Uterine smooth muscle cell (primary cell): ENCODE measurements at places on chromosomes 1 and 21. TPM values are rescaled to one million over a fixed set of nuclear protein-coding genes. Genes with fewer than 3 reads are reported as not detected.

The RNF207 gene
- 12.1 and 16.4 TPM in 2 replicates for total RNA-seq

The SYTL1 gene
- 0.11 and 0.37 TPM in 2 replicates for total RNA-seq

The NCF2 gene
- 0.11 and 0.87 TPM in 2 replicates for total RNA-seq

The IVL gene
- total RNA-seq = 0.37 and 1.7 TPM in 2 replicates
